ENCODE measurements at places on chromosomes 1 and 21.

DNA sequence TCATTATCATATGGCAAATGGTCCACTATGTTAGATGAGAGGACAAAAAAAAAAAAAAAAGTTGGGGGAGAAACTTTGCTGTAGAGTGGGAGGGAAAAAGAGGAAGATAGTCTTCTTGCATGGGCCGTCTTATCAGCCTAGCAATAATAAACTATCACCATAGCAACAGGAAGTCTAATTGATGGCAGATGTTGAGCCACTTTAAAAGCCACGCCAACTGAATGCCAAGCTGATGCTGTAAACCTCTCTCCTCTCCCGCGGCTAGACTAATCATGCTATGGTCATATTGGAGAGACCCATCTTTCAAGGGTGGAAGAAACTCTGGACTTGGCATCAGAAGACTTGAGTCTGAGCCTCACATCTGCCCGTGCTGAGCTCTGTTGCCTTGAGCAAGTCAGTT is 122.2 kb upstream of the HOOK1 start:
- DNase-seq, result no peak

GRCh38 chr1:88736633-88737248 is 52.7 kb downstream of the PKN2 start:
- DNase-seq, result no peak

GRCh38 chr1:162916821-162917613 is 56.0 kb upstream of the CCDC190 start:
- no peak for DNase-seq

DNA sequence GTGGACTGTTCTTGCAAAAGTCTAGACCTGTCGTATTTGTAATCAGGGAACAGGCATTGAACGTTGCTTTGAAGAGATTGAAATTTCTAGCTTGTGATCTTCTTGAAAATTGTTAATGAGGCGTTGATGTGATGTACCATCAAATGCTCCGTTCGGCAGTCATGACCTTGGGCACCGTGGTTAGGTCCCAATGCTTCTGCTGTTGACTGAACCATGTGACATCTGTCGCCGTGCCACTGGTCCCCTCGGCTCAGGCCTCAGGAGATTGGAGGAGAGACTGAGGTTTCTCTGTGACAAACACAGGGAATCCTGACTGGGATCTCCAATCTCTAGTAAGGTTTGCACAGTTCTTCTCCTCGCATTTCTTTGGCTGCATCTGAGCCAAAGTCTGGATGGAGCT is 18.1 kb upstream of the KCNAB2 start:
- no peak for DNase-seq

- DNase-seq, result no peak
Measured at GRCh38 chr21:17003258-17003615, 509.6 kb upstream of the CXADR start.

GRCh38 chr1:235128456-235129328 is at the start of gene TOMM20:
Gene TOMM20, minus strand, starts transcription at chr1:235128837. Its CDS starts 122 bp downstream, at chr1:235128715.
- DNase-seq, result peak; percentile 99

- peak; percentile 32 for DNase-seq
Measured at GRCh38 chr1:155079487-155080311, 1.1 kb downstream of the EFNA3 start.

DNA sequence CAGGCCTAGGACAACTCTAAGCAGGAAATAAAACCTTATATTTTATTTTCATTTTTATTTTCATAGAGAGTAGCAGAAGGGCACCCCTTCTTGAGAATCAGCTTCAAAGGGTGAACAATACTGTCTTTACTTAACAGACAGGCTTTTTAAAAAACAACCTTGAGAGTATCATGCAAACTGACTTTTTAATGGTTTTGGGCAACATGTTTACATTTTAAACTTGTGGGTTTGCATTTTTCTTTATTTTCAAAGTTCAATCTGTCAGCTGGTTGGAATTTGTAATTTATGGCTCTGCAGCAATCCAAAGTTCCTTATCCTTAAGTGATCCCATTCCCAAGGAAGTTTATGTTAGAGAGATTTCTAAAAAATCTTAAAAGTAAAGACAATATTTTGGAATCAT is 392.3 kb upstream of the ADAMTS5 start:
- DNase-seq, result peak; percentile 32

DNA sequence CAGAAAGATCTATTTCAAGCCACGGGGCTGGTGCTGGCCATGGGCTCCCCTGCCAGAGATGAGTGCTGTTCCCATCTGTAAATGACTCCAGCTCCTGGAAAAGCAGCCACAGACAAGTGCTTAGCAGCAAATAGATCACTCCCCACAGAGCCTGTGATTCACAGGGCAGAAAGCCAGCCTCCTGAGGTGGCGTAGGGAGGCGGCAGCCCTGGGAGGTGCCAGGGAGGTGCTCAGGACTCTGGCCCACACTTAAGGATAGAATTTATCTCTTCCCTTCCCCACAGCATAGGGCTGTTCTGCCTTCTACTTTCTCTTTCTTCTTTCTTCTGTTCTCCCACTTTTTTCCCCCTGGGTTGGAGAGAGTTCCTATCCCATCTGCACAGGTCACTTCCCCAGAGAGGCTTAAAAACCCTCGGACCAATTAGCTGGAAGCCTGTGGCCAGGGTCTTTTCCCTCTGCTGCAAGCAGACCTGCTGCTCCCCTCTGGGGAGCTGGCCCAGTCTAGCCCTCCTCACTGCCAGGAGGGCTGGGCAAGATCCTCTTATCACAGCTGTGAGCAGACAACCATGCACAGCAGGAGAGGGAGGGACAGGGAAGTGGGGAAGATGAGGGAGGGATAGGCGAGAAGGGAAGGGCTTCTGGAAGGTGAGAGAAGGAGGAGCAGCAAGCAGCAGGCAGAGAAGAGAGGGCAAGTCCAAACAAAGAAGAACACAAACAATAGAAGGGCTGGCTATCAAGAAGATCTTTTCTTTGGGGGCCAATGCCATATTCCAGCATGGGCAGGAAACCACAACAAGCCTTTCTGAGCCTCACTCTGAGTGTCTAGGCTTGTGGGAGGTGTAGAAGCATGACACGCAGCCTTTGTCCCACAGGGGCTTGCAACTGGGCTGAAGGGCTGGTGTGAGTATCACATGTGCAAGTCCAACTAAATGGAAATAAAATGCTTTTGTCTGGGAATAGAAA is 41.0 kb downstream of the KCND3 start:
- DNase-seq, result peak; percentile 29

DNA sequence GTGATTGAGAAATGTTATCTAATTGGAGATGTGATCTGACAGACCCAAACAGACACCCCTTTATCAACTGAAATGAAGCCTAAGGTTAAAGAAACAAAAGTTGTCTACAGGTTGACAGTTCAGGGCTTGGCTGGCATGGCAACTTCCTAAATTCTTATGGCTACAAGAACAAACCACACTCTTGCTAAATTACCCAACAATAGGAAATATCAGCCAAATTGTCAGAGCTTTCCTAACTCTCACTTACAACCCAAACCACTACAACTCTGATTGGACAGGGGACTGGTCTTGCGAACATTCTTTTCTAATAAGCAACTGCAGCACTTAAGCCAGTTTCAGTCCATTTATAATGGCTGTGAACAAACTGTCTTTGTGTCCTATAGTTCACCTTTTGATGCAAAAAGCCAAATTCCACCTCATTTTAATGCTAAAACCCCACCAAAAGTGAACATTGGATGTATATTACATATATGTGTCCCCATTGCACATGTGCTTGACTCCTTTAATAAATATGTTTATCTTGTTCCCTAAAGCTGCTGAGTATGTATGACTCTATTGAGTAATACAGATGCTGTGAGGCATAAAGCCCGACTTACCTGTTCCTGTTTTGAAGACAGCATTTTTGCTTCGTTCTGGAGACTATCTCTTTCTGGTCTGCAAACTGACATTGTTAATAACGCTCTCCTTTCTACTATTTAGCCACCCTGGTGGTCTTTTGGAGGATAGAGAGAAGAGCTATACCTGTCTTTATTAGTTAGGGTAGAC is 101.3 kb upstream of the HMCN1 start:
- no peak for DNase-seq

GRCh38 chr1:159307346-159308020 is 5.3 kb downstream of the FCER1A start:
- no peak for DNase-seq

GRCh38 chr1:226825037-226825745 is 45.2 kb upstream of the PSEN2 start:
- no peak for DNase-seq

DNA sequence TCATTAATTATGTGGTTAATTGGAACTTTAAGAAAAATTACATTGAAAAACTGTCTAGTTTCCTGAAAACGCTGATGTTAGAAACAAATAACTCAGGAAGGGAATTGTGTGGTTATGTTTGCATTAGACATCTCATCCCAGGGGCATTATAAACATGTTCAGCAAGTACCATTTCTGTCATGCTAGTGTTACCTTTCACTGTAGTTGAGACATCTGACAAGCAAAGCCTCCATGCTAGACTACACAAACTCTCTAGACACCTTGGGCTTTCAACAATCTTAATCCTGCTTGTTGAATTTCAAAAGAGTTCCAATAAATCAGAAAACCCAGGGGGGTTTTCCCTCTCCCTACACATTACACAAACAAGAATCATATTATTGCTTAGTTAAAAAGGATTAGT is 536.8 kb downstream of the KCNT2 start:
- DNase-seq, result no peak

DNA sequence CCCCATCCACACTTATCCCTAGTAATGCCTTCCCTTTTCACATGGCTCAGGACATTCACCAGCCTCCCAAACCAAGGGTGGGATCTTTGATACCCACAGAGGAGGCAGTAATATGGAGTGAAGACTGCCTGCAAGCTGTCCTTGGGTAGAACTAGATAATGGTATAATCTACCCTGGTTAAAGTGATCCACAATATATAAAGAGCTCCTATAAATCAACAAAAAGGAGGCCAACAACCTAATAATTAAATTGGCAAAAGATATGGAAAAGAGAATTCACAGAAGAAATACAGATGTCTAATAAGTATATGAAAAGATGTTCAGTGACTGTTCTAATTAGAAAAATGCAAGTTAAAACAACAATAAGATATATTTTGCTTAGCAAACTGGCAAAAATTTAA is 30.7 kb upstream of the SPOCD1 start:
- DNase-seq, result no peak

DNA sequence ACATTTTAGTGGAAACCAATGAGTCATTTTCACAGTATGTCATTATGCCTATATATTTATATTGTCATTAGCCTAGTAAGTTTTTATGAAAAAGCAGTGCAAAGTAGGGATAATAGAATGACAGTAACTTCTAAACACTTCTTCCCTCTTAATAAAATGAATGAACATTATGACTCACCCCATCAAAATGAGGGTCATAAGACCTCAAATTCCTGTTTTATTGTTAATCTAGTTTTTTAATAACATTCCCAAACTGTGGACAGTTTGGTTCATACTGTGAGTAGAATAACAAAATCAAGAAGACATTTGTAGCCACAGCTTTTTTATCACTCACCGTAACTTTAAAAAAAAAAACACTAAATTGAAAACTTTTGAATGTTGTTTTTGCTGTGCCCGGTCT is 160.5 kb downstream of the LRRC40 start:
- DNase-seq, result no peak

DNA sequence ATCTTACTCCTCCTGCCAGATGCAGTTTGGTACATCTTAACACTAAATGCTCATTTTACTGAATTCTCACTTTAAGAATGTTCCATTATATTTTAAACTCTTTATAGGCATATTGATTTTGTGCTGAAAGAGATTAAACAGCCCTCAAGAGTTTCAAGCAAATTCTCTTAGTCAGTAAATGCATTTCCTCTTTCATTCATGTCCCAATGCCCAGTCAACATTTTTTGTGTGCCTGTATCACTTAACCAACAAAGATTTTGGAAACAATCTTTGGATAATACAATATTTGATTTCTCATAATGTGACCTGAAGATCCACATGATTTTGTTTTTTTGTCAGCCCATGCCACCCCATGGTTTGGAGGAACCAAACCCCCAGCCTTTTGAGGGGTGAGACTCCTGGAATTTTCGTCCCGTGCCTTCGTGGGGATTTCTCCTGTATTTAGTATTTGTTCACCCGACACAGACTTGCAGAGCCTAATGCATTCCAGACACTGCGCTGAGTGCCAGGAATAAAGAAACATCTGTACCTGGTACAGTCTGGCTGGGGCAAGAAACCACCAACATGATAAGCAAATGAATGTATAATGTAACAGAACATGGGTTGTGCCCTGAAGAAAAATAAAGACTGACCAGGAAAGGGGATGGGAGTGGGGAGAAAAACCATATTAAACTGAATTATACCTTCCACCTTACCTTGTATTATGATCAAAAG is 47.1 kb upstream of the ETS2 start:
- no peak for DNase-seq

DNA sequence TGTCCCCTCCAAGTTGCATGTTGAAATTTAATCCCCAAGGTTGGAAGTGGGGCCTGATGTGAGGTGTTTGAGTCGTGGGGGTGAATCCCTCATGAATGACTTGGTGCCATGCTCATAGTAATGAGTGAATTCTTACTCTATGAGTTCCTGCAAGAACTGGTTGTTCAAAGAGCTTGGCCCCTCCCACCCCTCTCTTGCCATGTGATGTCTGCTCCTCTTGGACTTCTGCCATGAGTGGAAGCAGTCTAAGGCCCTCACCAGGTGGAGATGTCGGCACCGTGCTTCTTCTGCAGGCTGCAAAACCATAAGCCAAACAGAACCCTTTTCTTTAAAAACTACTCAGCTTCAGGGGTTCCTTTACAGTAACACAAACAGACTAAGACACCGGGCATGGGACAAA is 14.3 kb downstream of the G0S2 start:
- DNase-seq, result no peak

- DNase-seq, result no peak
Measured at GRCh38 chr1:116372191-116372590, 853 bp upstream of the ATP1A1 start.

DNA sequence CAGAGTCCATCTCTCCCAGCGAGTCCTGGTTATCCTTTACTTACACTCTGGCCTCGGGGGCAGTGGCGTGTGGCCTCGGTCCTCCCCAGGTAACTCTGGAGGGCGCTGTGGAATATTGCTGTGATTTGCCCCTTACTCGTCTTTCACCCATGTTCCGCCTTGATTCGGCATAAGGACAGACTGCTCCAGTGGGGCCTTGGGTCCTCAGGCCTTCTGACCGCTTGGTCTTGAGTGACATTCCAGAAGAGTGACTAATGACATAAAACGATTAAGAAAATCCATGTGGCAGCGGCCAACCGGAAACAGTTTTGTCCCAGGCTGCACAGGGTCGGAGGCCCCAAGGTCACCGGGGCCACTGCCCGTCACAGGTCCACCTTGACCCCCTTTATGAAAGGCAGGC is 11.0 kb downstream of the ICMT start:
- no peak for DNase-seq

GRCh38 chr1:75539230-75540116 is 71.4 kb downstream of the SLC44A5 start:
- peak; percentile 16 for DNase-seq

GRCh38 chr21:26079366-26079765 is 91.2 kb downstream of the APP start:
- DNase-seq, result no peak

Measured in kidney (tissue), 22 donors.